ENCODE measurements at places on chromosomes 16 and 17.

DNA sequence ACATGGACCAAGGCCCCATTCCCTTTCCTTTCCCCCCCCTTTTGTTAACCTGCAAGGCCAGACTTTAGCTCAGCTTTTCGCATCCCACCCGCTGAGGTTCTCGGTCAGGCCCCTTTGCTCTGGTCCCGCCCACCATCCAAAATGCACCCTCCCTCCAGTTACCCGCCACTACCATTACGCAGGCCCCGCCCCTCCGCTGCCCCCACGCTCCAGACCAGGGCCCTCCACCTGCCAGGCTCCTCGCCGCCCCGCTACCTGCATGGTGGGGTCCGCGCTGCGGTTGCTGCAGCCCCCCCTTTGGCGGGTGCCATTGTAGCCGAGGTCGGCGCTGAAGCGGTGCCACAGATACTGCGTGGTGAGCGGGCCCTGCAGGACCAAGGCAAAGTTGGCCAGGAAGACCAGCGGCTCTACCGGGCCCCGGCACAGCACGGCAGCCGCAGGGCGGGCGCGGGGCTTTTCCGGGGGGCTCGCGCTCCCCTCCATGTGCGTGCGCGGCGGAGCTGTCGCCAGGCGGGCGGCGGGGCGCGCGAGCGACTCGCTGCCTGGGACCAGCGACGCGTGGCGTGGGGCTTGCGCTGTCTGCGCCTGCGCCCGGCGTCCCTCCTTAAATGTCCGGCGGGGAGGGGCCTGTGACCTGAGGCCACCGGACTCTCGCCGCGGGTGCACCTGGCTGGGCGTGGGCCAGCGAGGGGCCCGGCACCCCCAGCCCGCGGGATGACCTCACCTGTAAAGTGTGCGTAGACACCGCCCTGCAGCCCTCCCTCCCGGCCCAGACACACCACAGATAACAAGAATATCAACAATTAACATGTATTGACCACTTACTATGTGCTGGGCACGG is at the start of gene SLC46A1:
SLC46A1 (minus strand) TSS at position 581 of the 841 bp plus-strand sequence; CDS start at position 483, 98 bp downstream.
- no peak for DNase-seq

- no peak for DNase-seq
These were observed 37.3 kb downstream of the SMG6 start for GRCh38 chr17:2266045-2266864.

DNA sequence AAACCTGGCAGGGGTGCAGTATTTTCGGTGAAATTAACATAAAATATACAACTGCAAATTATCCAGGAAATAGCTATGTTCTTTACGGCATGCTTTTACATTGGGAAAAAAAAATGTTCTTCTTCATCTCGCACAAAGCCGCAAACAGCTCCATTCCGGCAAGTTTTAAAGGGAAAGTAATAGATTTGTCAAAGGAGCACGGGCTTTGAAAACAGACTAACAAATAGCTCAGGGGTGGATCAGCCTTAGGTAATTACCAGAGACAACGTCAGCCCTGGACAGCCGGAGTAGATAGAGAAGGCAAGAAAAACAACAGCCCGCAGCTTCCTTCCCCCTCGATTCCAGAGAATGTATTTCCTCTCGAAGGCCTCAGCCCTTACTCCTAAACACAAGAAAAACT is 222.5 kb downstream of the C16orf78 start:
- DNase-seq = no peak

GRCh38 chr16:66474750-66475199 is 47.7 kb downstream of the BEAN1 start:
- no peak for DNase-seq

GRCh38 chr17:61481421-61481820 is 29.2 kb downstream of the TBX4 start:
- DNase-seq = no peak

GRCh38 chr17:75553295-75554110 is 28.0 kb downstream of the LLGL2 start:
- DNase-seq = no peak

DNA sequence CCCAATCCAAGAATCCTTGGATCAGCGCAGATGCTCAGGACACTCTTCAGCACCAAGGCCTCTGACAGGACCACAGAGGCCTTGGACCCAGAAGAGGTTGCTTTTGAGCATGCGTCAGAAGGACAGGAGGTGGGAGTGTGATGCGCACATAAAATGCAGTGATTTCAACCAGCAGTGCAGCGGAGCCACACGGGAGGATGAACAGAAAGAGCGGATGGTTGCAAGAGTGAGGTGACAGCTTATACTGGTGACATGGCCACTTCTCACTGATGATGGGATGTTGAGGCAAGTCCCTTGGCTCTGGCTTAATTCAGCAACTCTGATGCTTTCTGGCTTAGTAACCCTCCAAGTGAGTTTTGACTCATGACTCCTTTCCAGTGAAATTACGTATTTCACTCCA is 25.2 kb upstream of the ERN1 start:
- no peak for DNase-seq

GRCh38 chr16:84048871-84049270 is 6.3 kb upstream of the SLC38A8 start:
- DNase-seq = no peak

DNA sequence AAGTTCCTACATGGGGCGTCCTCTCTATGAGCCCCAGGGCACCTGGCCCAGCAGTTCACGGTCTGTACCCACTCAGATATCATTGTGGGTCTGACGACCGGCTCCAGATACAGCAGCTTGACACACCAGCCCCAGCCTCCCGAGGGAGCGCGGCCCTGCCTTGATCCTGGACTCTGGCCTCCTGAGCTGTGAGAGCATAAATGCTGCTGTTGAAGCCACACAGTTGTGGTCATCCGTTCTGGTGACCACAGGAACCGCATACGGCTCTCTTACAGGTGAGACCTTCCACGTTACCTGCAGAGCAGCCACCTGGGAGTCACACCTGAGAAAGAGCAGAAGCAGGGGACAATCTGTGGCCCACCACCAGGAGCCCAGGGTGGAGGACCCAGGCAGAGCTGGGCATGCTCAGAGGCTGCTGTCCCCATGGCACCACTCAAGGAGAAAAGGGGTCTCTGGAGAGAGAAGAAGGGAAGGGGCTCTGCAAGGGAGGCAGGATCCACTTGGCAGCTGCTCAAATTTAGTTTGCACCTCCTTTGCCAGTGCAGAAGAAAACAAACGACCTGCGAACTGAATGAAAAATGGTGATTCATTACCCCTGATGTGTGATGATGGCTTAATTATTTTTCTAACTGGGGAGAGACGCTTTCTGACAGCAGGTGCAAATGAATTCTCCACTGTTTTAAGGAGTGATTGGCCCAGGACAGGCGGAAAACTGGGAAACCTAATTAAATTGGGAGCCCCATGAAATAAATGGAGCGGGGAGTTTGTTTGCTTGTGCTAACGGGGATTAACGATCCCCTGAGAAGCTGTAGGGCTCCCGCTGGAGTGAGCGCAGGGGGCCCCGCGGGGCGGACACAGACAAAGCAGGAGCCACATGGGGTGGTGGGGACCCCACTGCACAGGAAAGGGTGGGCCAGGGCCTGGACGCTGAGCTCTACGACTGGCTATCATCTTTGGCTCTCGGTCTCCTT is 208.9 kb downstream of the RBFOX3 start:
- no peak for DNase-seq

- DNase-seq = no peak
These were observed 430 bp downstream of the AMFR start for GRCh38 chr16:56424791-56425438.

DNA sequence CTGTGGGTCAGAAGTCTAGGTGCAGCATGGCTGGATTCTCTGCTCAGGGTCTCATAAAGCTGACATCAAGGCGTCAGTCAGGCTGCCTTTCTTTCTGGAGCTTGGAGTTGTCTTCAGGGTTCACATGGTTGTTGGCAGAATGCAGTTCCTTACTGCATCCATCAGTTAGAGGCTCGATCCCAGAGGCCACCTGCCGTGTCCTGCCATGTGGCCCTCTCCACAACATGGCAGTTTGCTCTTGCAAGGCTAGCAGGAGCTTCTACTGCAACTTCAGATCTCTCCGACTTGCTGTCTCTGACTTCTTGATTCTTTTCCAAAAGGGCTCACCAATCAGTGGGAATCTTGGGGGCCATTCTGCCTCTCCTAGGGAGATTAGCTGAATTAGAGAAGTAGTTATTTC is 11.9 kb downstream of the PITPNC1 start:
- no peak for DNase-seq

GRCh38 chr16:53068423-53068833 is 13.6 kb downstream of the CHD9 start:
- no peak for DNase-seq

GRCh38 chr16:65728167-65728566 is 606.3 kb upstream of the CDH11 start:
- no peak for DNase-seq

- no peak for DNase-seq
These were observed 22.9 kb upstream of the PSMC5 start for GRCh38 chr17:63804328-63804727.

DNA sequence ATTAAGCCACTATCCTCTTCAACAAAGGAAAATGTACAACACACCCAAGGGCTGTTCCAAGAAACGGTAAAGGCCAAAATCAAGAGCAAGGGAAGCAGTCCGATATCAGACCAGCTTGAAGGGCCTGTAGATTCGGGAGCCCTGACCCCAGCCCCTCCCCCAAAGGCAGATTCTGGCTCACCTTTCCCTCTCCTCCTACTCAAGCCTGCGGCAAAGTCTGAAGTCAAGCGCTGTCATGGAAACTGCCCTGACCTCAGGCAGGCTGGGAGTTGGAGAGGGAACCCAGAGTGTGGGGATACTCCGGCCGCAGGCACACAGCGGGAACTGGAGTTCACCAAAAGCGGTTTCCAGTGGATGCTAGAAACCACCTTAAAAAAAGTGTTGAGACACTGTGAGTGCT is 1.8 kb downstream of the ALYREF start:
- no peak for DNase-seq

DNA sequence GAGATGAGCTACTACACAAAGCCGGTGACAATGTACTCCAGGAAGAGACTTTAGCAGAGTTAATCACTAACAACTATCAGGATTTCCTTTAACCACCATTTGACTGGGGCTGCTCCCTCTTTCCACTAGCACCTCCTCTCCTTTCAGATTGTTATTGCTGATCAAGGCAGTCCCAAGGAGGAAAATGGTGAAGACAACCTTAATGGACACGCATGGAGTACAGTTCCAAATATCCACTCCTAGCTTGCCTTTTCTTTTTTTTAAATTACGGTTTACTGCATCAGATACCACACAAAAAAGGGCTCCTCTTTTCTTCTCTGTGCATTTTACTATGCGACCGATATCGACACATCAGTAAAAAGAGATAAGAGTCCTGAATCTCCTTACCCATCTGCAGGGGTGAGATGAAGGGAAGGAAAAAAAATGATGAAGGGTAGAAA is 30.9 kb downstream of the FAM222B start:
- DNase-seq = no peak

- DNase-seq = no peak
These were observed 4.2 kb downstream of the RNF40 start for GRCh38 chr16:30766206-30766932.
